Omental fat pad (tissue), 4 donors: ENCODE measurements at places on chromosomes 3 and 15. TPM values are rescaled to one million over a fixed set of nuclear protein-coding genes. Genes with fewer than 3 reads are reported as not detected.

DNA sequence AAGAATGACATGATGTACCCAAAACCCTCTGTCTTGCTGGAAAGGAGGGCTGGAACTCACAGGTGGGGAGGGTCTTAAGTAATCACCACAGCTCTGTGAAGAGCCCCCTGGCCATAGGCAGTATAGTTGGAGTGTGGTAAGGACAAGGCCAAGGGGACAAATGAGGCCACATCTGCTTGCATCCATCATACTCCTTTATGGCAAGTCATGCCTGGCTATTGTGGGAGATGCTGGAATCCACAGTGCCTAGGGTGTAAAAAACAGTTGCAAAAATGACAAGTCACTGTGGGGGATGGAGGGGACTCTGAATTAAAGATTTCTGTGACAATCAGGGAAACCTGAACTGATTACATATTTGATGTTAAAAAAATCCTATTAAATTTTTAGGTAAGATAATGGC lies 258.5 kb downstream of the KCNMB2 start:
- DNase-seq, result no peak

- no peak for DNase-seq
Measured at GRCh38 chr15:63038926-63039673, 3.4 kb upstream of the TPM1 start.

DNA sequence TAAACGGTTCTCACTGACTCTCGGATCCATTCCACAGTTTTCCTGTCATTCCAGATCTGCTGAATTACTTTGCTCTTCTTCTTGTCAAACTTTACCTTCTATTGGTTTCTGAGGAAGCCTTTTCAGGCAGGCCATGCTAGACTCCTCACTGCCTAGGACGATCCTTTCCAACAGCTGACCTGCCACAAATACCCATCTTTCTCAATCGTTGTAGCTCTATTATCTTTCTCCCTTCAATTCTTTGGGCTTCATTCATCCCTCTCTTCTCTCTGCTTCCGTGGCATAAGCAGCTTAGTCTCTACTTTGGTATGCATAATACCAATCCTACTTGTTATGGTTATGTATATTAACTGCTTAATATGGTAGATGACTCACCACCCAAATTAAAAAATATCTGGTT lies 421.8 kb downstream of the NLGN1 start:
- DNase-seq, result no peak

GRCh38 chr15:79329171-79329611 lies 18.3 kb downstream of the TMED3 start:
- no peak for DNase-seq

DNA sequence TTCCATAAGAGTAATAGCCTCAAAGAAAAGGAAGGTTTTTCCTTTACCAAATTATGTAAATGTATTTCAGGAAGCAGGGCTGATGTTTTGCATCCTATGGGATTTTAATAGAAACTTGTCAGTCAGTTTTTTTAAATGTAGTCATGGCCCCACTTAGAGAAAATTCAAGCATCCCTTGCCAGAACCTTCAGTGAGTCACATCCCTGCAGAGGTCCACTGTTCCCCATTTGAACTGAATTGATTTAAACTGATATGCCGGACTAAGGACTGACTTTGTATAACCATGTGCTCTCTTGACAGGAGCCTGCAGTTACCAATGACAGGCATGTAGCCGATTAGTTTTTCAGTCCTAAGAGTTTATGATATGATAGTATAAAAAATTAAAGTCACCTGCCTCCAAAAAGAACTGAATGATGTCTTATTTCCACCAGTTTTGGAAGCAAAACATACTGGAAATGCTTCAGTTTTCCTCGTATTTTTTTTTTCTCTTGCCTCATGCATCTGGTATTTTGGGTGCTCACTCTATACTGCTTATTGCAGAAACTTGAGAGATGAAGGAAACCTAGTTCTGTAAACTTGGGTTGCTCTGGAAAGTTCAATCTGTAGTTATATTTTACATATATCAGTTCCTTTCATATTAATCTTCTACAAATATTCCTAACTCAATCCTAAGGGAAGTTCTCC lies 30.7 kb downstream of the LRTM1 start:
- DNase-seq, result no peak

- no peak for DNase-seq
Measured at GRCh38 chr3:851098-851790, 241.6 kb upstream of the CNTN6 start.

DNA sequence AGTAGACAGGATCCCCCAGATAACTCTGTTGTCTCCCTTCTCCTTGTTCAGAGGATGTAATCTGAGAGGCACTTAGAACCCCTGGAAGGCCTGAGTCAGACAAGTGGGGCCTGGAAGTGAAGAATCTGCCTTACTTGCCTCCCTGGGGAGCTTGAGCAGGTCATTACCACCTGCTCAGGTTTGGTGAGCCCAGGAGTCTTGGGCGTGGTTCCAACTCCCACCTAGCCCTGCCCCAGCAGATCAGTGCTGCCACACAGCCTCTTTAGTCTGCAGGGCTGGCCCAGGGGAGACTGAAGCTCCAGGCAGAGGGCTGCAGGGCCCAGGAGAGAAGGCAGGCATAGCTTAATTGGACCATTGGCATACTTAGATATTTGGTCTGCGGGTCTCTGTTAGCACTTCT lies 230.0 kb downstream of the ERC2 start:
- no peak for DNase-seq

- DNase-seq, result no peak
Measured at GRCh38 chr15:96352604-96353405, 22.3 kb downstream of the NR2F2 start.

- DNase-seq, result no peak
Measured at GRCh38 chr3:4976109-4976508, 3.1 kb upstream of the BHLHE40 start.

DNA sequence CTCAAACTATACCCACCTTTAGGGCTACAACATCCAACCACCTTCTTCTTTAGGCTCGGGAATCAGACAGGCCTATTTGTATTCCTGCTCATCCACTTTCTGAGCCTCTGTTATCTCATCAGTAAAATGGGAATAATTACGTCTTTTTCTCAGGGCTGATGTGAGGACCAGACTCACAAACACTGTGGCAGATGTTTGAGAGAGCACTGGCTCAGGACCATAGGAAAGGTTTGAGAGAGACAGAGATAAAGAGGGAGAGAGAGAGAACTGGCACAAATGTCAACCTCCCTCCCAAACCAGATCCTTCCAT lies 4.8 kb upstream of the DAPK2 start:
- DNase-seq, result no peak

DNA sequence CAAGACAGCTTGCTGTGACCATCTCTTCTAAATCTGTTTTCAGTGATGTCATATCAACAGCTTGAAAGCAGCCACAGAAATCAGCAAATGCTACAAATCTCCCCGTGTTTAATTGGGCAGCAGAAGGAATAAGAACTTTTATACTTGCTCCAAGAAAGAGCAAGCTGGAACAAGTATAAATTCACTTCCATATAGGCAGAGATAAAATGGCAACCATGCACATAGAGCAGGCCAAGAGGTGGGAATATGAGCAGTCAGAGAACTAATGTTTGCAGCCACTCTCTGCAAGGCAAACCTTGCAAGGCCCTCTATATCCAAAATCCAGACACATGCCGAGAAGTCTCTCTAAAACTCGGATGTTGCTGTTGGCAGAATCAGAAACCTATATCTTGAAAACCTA lies 16.0 kb downstream of the PARP9 start:
- no peak for DNase-seq

DNA sequence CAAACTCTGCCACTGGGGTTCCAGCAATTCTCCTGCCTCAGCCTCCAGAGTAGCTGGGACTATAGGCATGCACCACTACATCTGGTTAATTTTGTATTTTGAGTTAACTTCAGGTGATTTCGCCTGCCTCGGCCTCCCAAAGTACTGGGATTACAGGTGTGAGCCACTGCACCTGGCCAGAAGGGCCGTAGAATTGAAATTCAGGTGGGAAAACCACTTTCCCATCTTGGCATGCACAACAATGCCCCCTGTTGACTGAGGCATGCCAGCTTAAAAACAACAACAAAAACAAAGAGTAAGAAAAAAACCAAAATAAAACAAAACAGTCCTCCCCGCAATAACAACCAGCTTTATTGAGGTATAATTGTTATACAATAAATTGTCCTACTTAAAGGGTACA lies 32.6 kb upstream of the RAB11A start:
- no peak for DNase-seq

- no peak for DNase-seq
Measured at GRCh38 chr3:152302521-152303021, 33.8 kb downstream of the MBNL1 start.

GRCh38 chr15:31438601-31439265 lies 112.1 kb downstream of the KLF13 start:
- no peak for DNase-seq

GRCh38 chr3:4741404-4742307 lies 237.6 kb upstream of the BHLHE40 start:
- DNase-seq, result no peak

- no peak for DNase-seq
Measured at GRCh38 chr3:49025793-49026520, 3.2 kb downstream of the IMPDH2 start.

The LNP1 gene
- 2.9 TPM for total RNA-seq

The MYD88 gene
- 68.1 TPM for total RNA-seq

The GABRB3 gene
- 1.8 TPM for total RNA-seq

The ACTC1 gene
- 0.38 TPM for total RNA-seq

The TNFAIP8L3 gene
- 7.5 TPM for total RNA-seq

The FSIP1 gene
- total RNA-seq, result 0.37 TPM

The SNX22 gene
- total RNA-seq, result 1.2 TPM

The IL5RA gene
- total RNA-seq, result 0.47 TPM

The GOLGA8T gene
- not detected for total RNA-seq

The RABL3 gene
- 24.3 TPM for total RNA-seq

The LRRN1 gene
- 4.7 TPM for total RNA-seq

The SLCO2A1 gene
- 43.7 TPM for total RNA-seq

The CPNE9 gene
- total RNA-seq, result not detected
